CD4-positive, alpha-beta T cell treated with Interleukin-15 for 4 hours (primary cell): ENCODE measurements at places on chromosomes 3 and 15.

DNA sequence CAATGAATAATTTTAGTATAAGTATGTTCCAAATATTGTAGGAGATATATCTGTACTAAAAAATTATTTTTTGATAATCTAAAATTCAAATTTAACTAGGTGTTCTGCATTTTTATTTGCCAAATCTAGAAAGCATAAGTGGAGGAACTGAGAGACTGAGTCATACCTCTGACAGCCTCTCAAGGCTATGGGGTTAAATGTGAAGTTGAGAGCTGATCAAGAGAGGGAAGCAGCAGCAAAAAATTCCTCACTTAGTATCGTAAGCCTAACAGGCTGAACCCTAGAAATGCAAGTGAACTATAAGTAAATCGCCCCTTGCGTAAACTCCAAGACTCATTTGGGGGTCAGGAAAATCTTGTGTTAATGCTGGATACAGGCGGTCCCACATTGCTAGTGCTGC lies 12.8 kb upstream of the TOPAZ1 start:
- no peak for DNase-seq

DNA sequence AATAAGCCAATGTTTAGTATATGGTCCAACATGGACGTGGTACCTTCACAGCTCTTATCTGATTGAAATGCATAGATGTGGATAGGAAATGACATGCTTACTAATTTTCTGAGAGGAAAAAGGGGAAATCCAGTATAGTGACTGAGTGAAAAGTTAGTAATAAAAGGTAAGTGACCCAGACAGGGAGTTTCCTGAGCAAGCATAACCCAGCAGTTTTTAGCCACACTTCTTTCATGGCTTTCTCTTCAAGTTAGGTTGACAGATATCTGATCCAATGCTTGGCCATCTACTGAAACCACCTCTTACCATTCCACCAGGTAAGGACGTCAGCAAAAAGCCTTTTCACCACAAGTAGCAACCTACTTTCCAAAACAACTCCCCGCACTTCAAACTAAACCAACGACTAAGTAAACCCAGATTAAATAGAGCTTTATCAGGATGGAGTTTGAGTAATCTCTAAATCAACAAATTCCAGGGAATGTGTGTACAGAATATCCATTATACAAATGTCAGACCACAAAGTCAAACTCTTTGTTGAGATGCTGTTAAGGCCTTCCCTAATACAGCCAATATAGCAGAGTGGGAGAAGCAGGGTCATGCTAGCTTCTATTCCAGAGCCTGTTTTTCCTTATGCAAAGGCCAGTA lies 329.7 kb downstream of the RORA start:
- peak; percentile 50 for DNase-seq

DNA sequence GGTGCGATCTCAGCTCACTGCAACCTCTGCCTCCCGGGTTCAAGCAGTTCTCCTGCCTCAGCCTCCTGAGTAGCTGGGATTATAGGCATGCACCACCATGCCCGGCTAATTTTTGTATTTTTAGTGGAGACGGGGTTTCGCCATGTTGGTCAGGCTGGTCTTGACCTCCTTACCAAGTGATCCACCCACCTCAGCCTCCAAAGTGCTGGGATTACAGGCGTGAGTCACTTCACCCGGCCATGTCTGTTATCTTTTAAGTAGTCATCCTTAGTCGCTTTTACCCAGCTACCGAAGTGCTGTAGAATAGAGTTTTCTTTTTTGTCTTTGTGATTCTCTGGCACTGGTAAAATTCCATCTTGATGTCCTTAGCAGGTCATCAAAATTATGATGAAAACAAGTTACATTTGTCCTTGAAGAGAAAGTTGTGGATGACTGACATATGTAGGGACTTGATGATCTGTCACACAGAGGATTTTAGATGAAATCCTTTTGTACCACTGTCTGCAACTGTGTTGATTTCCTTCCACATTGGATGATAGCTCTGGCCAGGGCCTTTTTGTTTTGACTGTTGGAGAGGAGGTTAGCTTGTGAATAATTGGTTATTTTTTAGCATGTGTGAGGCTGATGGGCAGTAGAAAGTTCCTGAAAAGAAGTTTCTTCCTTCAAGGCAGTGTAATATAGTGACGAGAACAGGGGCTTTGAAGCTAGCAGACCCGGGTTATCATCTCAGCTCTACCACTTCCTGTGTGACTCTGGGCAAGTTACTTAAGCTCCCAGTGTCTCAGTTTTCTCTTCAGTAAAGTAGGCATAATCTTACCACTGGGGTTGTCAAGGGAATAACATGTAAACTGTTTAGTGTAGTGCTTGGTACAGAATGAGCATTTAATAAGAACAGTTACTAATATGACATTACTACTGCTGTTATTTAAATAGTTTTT lies 18.8 kb downstream of the ATG7 start:
- peak; percentile 77 for DNase-seq

DNA sequence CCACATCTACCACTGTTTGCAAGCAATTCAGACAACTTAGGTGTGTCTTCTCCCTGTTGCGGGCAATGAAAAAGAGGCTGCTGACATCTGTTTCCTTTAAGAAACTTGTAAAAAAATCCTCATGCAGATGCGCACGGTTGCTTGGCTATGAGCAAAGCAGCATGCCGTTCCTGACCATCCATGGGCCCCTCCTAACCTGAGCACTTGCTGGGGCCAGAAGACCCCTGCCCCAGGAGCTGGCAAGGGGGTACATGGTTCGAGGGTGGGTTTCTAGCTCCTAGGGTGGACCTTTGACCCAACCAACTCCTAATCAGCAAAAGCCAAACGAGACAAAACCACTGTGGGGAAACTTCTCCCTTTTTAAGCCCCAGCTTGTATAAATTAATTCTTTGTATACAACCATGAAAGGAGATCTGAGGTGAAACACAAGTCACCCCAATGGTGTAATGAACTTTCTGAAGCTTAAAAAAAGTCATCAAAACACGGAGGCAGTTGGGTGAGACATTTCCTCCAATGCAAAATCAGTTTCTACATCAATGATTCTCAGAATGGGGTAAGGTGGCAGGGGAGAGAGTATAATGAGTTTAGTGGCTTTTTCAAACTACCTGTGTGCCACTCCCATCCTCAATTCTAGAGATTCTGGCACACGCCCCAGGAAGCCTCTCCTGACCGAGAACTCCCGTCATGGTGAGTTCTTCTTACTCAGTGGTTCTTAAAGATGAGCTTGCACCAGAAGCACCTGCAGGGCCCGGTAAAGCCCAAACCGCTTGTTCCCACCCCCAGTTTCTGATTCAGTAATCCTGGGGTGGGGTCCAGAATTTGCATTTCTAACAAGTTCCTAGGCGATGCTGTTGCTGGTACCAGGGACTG lies 44.1 kb downstream of the CPN2 start:
- DNase-seq = peak; percentile 66

DNA sequence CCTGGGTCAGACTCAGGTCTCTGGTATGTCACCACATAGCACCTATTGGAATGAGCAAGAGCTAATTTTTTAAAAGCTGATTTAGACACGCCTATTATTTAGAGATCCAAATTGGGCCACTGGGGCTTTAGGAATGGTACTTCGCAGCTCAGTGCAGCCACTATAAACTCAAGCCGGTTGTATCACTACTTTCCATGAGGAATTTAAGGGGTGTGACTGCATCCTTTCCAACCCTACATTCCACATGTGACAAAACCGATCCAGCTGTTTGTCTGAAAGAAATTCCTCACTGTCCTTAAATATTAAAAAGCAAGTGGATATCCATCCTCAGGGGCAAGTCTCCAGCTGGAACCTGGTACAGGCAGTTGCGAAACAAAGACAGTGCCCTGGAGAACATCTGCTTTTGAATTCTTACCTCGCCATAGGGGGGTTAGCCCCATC lies 12.8 kb downstream of the VGLL3 start:
- DNase-seq = no peak
